Ovary (tissue), 10 donors: ENCODE measurements at places on chromosomes 3 and 15. TPM values are rescaled to one million over a fixed set of nuclear protein-coding genes. Genes with fewer than 3 reads are reported as not detected.
A peak's percentile ranks its signal among the peaks of the same experiment; 100 is the strongest.

DNA sequence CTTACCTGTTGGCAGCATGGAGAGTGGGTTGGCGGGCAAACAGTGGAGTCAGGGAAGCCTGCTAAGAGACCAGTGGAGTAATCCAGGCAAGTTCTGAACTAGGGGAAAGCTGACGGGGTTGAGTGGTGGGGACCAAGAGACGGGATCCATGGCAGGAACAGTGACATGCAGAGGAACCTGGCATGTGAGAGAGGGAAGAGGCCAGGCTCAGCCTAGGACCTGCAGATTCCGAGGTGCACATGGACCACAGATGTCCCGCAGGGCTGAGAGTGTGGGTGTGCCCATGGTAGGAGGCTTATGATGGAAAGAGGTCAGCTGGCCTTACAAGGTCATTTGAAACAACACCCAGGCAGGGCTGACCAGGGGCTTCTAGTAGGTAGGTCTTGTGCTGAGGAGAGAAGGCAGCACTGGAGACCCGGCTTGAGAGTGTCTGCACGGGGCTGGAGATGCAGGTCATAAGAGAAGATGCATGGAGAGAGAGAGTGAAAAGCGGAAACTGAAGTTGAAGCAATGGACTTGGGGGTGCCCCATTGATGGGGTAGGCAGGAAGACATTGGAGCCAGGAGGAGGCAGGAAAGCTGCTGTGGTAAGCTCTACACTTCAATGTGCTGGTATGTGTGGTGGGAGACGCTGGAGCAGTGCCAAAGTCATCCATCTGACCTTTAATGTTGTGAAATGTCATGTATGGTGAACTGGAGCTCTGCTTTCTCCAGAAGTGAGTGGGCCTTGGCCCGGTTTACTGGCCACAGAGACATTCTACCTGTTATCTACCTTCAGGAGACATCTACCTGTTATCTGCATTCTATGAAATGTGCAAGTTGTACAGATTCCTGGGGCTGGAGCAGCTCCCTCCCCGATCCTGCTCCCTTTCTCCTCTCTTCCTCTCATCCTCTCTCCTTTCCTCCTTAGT is 4.6 kb downstream of the SPSB4 start:
- H3K27me3 ChIP-seq, result no peaks in the 10 kb centered on the region
- no peaks in the 10 kb centered on the region for H3K36me3 ChIP-seq

- no peaks in the 10 kb centered on the region for H3K4me1 ChIP-seq
- H3K4me3 ChIP-seq, result no peak overlapping the region
- no peak for DNase-seq
- no peak overlapping the region for H3K27ac ChIP-seq
Measured at GRCh38 chr15:59587085-59587826, 24.3 kb upstream of the GCNT3 start.

GRCh38 chr15:80060356-80061006 is 1.0 kb downstream of the ZFAND6 start:
- no peaks in the 10 kb centered on the region for H3K36me3 ChIP-seq
- H3K27me3 ChIP-seq, result no peaks in the 10 kb centered on the region
- peak; percentile 48 for DNase-seq
- H3K4me3 ChIP-seq, result peak overlapping the region; percentile 52
- H3K4me1 ChIP-seq, result peaks cover 2% of the 10 kb centered on the region

The AADACL2 gene
- not detected for total RNA-seq
